ENCODE measurements at places on chromosomes 7 and 10.
A peak's percentile ranks its signal among the peaks of the same experiment; 100 is the strongest.

- DNase-seq, result no peak
These were observed 50.5 kb upstream of the NANOS1 start for GRCh38 chr10:118978998-118979350.

GRCh38 chr7:39681887-39682441 lies 58.6 kb downstream of the RALA start:
- DNase-seq, result no peak

DNA sequence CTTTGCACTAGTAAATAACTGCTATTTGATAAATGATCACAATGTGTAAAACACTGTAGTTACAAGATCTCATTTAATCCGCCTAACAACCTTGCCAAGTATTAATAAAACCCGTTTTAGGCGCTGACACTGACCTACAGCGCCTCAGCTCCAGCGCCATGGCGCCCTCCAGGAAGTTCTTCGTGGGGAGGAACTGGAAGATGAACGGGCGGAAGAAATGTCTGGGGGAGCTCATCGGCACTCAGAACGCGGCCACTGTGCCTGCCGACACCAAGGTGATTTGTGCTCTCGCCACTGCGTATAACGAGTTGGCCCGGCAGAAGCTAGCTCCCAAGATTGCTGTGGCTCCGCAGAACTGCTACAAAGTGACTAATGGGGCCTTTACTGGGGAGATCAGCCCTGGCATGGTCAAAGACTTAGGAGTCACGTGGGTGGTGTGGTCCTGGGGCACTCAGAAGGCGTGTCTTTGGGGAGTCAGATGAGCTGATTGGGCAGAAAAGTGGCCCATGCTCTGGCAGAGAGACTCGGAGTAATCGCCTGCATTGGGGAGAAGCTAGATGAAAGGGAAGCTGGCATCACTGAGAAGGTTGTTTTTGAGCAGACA lies 1.1 kb upstream of the TNPO3 start:
- no peak for DNase-seq

DNA sequence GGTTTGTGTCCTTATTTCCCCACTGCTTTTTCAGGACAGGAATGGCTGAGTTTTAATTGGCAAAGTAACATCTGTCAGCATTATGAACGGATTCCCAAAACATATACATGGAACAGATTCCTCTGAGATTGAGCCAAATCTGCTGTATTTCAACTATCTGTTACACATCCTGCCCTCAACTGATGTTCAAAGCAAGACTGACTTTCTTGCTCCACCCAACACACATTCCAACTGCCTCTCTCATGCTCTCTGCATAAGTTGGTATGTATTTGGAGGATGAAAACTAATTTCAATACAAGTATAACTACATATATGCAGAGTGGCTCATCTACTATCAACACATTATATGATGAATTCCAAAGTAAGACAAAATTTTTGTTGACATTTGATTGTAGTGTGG lies 342.2 kb downstream of the GATA3 start:
- no peak for DNase-seq

DNA sequence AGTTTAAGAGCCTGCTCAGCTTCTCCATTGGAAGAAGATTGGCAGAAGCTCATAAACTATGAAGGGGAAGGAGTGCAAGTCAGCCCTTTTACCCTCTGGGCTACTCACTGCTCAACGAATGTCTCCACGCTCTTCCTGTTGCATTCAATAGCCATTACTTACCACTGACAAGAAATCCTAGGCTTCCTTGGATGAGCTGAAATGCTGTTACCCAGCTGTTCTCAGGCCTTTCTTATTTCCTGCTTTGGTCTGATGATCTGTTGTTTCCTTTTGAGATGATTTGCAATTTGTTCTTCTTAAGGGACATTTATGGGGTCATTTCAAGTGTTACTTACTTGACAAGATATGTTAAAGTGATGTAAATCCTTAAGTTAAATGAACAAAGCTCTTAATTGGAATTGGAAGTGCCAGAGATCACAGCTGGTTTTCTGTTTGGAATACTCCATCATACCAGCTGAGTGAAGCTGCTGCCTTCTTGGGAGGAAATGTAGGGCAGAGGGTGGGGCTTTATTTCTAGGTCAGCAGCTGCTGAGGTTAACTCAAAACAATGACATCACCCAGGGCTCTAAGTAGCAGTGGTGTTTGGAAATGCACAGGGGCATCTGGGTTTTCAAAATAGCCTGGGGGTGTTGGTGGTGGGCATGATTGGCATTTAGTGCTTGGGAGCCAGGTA lies 170.0 kb downstream of the PRKCQ start:
- peak; percentile 11 for DNase-seq

DNA sequence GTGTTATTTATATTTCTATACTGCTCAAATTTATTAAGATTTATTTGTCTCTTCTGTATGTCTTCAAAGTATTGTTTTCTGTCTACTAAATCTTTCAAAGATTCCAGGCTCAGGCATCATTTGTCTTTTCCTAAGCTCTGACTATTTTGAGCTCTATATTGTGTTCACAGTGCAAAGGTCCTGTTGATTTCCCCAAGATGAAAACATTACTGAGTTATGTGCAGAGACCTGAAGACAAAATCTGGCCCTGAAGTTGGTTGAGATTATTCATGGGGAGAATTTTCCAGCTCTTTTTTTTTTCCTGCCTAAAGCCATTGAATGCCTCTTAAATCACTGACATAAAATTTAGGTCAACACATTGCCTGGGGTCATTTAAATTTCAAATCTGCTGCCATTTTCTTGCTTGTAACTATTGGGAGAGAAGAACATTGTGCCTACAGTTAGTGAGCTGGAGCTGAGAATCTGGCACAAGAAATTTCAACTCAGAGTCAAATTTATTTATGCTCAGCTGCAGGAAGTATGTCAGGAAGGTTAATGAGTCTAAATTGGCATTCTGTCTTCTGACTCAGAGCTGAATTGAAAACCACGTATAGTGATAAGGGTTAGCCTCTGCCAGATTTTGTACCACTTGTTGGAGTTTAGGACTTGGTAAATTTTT lies 31.6 kb downstream of the CSTF2T start:
- DNase-seq, result no peak

- peak; percentile 28 for DNase-seq
These were observed 17.5 kb downstream of the INPP5A start for GRCh38 chr10:132554991-132555647.

- DNase-seq, result no peak
These were observed 41.0 kb upstream of the SLC29A3 start for GRCh38 chr10:71277914-71278665.

GRCh38 chr7:78607099-78607498 lies 808.5 kb downstream of the PHTF2 start:
- DNase-seq, result no peak
